ENCODE measurements at places on chromosomes 2 and 18. TPM values are rescaled to one million over a fixed set of nuclear protein-coding genes. Genes with fewer than 3 reads are reported as not detected.

- DNase-seq = no peak
These were observed 56.1 kb upstream of the DLGAP1 start for GRCh38 chr18:4511166-4511565.

- DNase-seq = peak; percentile 72
These were observed 48.4 kb upstream of the NEMP2 start for GRCh38 chr2:190582736-190583506.

GRCh38 chr2:159298967-159299366, 12.5 kb upstream of the WDSUB1 start:
- no peak for DNase-seq

Gene SERPINB10
- not detected for polyA plus RNA-seq

Gene KIAA1328
- 3.8 TPM for polyA plus RNA-seq

Data from lung (tissue), 17 donors.